Activated naive CD8-positive, alpha-beta T cell treated with anti-CD3 and anti-CD28 coated beads for 36 hours (primary cell): ENCODE measurements at places on chromosomes 5 and 9. TPM values are rescaled to one million over a fixed set of nuclear protein-coding genes. Genes with fewer than 3 reads are reported as not detected.

The PCDHA4 gene
- total RNA-seq: not detected

The ZNF366 gene
- not detected for total RNA-seq

The ECM2 gene
- total RNA-seq: not detected

The NTRK2 gene
- total RNA-seq: not detected

The TNC gene
- total RNA-seq: 1.3 TPM

The WWC1 gene
- total RNA-seq: 2.5 TPM

The CARD9 gene
- 1.5 TPM for total RNA-seq

The CBY3 gene
- total RNA-seq: 1.1 TPM

GRCh38 chr9:89532478-89532877 is 34.6 kb upstream of the SEMA4D start:
- peak; percentile 63 for DNase-seq

- no peak for DNase-seq
These were observed 13.5 kb downstream of the SH3TC2 start for GRCh38 chr5:149049371-149049781.

- DNase-seq: no peak
These were observed 17.8 kb upstream of the NPM1 start for GRCh38 chr5:171369898-171370297.

GRCh38 chr5:170599756-170600155 is 95.9 kb downstream of the KCNIP1 start:
- no peak for DNase-seq

DNA sequence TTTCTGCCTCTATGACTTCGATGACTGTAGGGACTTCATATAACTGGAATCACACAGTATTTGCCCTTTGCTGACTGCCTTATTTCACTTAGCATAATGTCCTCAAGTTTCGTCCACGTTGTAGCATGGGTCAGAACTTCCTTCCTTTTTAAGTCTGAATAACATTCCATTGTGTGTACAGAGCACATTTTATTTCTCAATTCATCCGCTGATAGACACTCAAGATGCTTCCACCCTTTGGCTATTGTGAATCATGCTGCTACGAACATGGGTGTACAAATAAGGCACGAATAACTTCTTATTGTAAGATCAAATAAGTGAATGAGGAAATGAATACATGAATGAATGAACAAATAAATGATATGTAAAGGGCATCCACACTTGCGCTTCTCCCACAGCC is 13.0 kb downstream of the BARX1 start:
- DNase-seq: no peak

- DNase-seq: no peak
These were observed 124.1 kb downstream of the JAKMIP2 start for GRCh38 chr5:147658293-147658932.

DNA sequence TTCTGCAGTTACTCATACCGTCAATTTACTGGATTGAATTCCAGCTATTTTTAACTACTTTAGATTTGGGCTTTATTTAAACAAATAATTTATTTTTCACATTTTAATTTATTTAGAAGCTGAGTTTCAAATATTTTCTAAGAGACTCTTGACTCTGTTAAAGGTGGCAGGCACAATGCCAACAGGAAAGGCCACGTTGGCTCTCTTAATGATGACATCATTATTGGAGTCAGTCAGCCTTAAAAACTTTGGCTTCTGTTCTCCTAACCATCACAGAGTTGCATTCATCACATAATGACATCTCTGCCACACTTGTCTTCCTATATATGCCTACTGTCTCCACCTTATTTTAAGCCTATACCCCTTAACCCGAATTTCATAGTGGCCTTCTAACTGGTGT is 172.3 kb upstream of the PLPPR1 start:
- DNase-seq: no peak

DNA sequence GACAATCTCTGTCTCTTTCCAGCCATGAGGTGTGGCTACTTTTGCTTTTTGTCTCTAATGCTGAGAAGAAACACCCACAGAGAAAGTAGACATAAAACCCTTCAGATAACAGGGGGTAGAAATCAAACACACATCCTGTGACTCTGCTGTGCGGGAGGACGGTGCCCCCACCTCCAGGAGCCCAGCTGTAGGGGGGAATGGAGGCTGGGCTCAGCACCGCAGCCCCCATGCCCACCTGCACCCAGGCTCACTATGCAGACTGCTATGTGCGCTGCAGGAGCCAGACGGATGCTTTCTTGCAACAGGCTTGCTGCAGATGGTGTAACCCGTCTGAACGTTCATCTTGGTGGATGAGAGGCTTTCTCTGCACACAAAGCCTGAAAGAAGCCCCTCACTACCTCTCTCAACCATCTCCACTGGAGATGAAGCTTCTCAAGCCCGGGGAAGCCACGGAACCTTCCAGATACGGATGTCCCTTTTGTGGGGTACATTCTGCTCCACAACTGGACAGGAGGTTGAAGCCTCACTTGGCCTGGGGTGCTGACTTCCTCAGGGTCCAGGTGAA is 207.2 kb downstream of the GADD45G start:
- DNase-seq: no peak

DNA sequence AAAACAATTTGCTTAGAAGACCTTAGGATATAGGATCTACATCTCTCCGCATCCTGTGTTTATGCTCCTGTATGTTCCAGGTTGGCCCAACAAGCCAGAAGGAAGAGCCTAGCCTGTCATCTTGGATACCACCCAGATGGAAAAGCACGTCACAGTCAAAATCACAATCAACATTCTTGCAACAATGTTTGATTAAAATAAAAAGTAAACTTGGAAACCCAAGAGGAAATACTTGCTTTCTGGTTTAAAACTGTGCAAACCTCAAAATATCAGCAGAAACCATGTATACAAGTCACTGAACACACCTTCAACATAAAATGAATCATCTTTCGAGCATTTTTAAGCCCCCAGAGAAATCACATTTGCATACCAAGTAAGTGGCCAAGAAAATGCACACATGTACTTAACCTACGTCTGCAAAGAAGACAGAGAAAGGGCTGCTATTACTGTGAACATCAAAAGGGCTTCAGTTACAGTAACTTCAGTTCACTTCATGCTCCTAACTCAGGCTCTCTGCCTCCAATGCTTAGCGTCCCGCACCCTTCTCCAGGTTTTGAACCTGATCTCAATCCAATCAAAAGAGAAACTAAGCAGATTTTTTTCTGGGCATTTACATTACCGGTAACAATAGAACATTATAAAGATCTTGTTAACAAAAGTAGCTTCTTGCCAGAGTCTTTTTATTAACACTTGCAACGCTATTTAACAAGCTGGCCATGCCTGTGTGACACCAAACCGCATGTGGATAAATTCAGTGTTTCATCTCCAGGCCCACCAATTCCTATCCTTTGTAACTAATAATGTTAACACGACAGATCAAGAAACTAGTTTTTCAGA is 1.3 kb downstream of the ENC1 start:
- DNase-seq: no peak

GRCh38 chr9:74035786-74036185 is 461.3 kb upstream of the RORB start:
- DNase-seq: no peak

DNA sequence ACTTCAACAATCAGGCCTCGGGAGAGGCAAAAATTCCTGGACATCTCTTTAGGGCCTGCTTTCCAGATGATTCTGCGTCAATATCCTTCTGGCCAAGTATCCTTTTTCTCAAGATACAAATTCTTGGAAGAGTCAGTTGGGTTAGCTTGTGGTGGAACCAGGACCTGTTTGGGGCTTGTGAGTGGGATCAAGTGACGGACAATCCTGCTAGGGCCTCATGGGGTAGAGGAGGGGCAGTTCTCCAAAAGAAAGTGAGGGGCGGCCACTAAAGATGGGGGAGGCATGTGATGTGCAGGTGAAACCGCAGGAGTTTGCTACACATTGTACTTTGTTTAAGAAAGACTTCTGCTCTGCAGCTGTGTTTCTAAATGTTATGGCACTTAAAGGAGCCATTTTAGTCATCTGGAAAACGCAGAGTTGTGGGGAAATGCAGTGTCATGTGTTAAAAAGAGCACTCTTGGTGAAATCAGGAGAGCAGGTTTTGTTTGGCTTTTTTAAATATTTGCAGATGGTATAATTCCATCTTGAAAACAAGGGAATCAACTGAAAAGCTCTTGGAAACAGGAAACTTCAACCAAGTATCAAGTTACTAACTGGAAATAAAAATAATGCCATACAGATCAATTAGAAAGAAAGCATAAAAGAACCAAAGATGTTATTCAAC is 27.4 kb upstream of the GSN start:
- no peak for DNase-seq

DNA sequence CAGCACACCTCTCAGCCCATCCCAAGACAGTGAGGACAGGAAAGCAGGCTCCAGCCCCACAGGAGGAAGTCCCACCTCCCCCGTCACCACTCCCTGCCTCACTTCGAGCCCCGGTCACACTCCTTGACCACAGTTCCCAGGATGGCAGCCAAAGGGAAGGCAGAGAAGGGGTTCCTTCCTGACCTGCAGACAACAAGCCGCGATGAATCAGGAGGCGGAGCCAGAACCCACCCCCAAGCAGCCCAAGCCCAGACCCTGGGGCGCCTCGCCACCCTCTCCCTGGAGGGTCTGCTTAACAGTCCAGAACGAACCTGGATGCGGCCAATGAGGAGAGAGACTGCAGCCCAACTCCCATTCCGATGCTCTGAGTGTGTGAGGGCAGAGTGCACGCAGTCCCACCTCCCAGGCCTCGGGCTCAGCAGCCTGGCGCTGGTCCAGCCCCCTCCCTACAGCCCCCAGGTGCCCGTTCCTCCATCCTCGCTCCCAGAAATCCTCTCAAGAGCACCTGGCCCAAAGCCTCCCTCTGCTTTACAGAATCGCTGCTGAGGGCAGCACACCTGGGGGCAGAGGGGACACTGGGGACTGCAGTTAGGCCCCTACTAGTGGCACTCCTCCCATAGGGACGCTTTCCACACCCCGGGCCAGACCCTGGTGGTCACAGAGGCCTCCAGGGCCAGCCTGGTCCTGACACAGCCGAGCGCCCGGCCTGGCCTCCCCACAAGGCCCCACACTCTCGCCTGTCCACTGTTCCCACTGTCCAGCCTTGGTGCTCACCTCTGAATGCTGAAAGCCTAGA is 69.6 kb upstream of the LRRTM2 start:
- DNase-seq: no peak

DNA sequence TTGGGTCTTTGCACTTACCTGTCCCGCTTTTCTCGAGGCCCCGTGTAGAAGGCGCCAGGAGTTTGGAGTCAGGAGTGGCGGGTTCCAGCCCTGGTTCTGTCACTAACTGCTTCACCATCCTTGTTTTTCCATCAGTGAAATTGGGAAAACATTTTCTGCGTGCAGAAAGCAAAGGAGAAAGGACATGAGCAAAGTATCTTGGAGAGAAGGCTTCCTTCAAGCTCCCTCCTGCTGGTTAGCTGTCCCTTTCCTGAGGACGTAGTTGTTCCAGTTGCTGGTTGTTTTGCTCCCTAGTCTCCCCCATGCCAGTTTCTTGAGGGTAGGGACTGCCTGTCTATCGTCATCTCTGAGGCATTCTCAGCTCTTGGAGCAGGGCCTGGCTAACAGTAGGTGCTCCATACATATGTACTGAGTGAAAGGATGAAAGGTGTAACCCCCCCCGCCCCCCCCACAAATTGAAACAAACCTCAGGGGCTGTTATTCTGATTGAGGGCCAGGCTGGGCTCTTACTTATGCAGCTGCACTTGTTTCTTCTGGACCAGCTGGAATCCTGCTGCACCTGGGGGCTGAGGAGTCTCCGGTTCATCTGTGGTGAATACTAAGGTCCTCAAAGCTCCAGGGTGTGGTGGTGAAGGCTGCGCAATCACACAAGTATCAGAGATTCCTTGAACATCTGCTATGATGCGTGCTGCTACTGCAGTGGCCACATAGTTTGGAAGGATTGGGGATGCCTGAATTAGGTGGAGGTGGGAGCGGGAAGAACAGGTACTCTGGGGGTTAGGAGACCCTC is 1.0 kb downstream of the SMIM3 start:
- DNase-seq: no peak

- DNase-seq: no peak
These were observed 49.6 kb upstream of the EIF4EBP3 start for GRCh38 chr5:140497897-140498296.

DNA sequence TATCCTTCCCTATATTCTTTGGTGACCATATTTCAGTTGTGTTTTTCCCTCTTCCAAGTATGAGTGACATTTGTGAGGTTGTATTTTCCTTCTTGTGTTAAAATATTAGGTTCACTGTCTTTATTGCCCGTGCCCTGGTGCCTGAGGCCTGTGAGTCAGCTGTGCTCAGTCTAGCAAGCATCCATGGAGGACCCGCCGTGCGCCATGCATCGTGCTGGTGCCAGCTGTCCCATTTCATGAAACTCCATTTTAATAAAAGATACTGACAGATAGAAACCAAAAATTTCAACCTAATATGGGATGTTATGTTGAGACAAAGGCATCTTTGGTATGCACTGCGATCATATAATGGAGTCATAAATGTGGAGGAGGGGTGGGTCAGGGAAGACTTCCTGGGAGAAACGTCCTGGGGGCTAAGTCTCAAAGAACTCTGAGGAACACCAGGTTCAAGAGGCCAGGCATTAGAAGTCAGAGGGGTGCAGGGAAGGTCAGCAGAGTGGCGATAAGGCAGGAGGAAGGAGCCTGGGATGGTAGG is 34.0 kb upstream of the FGF1 start:
- no peak for DNase-seq

GRCh38 chr5:172178991-172179989 is 8.7 kb downstream of the STK10 start:
- DNase-seq: peak; percentile 75

DNA sequence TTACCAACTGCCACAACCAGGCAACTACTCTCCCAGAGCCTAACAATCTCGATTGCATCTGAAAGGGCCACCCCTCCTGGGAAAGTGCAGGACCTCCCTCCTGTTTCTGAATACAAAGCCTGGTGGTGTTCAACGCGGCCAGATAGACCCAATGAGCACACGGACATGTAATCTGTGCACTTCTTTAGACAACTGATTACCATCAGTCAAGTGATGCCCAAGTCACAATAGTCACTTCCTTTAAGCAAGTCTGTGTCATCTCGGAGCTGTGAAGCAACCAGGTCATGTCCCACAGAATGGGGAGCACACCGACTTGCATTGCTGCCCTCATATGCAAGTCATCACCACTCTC is 739 bp downstream of the C9orf72 start:
- peak; percentile 51 for DNase-seq

DNA sequence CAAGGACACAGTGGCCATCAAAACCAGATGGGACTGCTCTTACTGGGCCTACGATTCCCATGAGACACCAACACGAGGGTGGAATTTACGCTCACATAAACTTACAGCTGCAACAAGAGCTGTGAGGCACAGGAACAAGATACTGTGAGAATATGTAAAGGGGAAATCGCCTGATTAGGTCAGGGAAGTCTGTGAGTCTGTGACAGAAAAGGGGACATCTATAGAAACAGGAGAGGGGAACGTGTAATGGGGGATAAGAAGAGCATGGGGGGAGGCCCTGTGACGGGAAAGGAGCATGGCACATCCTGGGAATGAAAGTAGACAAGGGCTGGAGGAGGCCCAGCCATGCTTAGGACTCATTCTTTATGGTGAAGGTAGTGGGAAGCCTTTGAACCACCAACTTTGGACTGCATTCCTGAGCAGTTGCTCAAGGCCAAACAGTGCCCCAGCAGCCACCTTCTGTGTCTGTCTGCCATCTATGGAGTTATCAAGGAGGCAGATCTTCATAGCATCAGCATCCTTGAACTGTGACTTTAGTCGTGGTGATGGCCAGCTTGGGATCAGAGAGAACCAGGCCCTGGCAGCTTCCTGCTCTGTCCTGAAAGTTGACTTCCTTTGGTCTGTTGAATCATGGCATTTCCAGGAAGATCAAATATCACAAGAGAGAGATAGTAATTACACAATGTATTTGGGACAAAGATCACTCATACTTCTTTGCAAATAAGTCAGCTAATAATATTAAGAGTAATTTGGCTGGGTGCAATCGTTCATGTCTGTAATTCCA is 87.9 kb upstream of the FAM169A start:
- no peak for DNase-seq

- no peak for DNase-seq
These were observed 418.0 kb downstream of the SPATA31D1 start for GRCh38 chr9:82406456-82407085.
